ENCODE measurements at places on chromosomes 1 and 21.

GRCh38 chr1:88655685-88656299 is 28.3 kb upstream of the PKN2 start:
- no peak for DNase-seq

DNA sequence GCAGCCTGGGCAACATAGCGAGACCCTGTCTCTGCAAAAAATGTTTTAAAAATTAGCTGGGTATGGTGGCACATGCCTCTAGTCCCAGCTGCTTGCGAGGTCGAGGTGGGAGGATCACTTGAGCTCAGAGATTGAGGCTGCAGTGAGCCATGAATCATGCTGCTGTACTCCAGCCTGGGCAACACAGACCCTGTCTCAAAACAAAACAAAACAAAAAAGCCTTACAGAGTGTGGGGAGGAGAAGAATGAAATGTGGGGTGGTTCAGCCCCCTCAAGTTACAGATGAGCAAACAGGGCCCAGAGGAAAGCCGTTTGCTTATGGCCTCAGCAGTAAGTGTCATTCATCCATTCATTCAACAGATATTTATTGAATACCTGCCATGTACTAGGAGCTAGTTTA is 40.7 kb downstream of the RPS6KA1 start:
- no peak for DNase-seq

DNA sequence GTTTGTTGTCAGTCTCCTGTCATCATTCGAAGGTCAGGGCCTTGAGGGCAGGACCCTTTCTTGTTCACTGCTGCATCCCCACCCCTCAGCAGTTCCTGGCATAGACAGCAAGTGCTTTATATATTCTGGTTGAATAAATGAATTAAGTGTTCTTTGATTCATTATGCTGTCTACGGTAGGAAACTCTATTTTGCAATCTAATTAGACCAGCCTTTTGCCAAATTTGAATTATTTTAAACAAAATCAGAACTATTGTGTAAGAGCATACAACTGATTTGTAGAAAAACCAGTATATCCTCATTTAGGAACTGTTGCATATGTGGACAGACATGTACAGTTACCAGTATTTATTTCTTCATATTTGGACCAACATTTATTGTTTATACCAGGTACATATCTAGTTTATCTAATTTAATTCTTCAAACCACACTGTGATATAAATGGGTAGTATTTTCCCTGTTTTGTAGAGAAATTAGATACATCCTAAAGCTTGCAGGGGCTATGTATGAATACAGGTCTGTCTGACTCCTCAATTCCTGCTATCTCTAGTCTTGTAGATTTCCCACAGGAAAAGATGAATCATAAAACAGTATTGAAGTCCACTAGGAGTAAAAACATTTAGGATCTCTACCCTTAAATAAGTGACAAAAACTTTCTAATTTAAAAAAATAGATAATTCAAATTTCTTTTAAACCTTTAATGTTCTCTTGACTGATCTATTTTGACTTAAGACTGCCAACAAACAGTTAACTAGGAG is 10.4 kb downstream of the MGST3 start:
- DNase-seq = no peak

DNA sequence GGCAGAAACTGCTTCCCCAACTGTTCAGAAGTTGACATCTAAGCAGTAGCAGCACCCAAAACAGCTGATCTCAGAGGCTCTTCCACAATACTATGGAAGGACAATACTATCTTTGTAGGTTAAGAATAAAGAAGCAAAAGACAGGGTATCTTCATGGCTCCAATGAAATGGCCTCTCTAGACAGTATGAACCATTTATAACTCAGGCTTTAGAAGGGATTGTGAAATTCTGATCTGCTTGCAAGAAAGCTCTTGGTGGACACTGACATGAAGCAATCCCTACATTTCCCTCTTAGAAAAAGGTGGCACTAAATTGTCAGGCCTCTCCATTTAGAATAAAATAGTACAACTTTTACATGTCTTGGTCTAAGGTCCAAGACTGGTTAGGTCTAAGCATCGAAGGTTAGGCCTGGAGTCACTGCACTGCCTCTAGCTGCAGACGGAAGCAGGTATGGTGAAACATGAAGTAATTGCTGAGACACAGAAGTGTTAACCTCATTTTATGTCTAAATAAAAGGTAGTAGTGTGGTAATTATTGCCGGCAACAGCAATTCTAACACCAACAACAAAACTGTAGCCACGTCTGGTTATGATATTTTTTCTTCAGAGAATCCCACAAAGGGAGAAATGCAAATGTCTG is 50.6 kb upstream of the HP1BP3 start:
- DNase-seq = no peak

- DNase-seq = no peak
Measured at GRCh38 chr1:34839526-34840305, 19.8 kb downstream of the SMIM12 start.

DNA sequence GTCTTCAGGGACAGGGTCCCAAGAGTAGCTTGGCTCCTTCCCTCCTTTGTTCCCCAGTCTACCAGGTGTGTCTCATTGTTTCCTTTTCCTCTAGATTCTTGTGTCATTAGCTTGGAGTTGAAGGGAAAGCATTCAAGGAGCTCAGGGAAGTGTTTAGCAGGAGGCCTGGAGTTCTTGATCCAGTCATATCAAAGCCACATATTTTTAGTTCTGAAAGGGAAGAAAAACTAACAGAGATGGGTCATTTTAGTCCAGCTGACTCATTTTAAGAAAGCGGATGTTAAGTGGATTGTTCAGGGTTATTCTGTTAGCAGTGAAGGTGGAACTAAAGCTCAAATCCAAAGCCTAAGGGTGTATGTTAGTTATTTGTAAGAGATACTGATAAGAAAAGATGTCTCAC is 721 bp downstream of the C1orf54 start:
- no peak for DNase-seq

DNA sequence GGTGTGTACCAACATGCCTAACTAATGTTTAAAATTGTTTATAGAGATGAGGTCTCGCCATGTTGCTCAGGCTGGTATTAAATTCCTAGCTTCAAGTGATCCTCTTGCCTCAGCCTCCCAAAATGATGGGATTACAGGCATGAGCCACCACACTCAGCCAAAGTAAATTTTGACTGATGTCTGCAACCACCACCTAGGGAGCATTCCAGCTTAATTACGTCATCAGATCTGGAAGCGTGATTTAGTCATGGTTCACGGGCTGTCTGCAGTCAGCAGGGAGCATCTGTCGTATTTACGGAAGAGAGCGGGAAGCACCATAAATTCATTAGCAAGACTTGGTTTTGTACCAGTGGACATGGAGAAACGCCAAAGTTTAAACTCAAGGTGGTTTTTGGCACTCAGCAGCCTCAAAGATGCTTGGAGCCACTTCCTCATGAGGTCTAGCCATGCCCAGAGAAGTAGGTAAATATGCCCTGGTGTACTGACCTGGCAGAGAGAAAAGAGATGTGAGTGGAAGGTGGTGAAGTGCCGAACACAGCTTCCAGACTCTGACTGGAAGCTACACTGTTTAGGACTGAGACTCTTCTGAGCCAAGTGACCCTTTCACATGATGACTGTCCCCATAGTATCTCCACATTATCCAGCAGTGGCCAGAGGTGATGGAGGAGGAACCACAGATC is 60.8 kb upstream of the SLC35F3 start:
- no peak for DNase-seq

GRCh38 chr21:20789729-20790500 is 208.3 kb upstream of the NCAM2 start:
- no peak for DNase-seq

DNA sequence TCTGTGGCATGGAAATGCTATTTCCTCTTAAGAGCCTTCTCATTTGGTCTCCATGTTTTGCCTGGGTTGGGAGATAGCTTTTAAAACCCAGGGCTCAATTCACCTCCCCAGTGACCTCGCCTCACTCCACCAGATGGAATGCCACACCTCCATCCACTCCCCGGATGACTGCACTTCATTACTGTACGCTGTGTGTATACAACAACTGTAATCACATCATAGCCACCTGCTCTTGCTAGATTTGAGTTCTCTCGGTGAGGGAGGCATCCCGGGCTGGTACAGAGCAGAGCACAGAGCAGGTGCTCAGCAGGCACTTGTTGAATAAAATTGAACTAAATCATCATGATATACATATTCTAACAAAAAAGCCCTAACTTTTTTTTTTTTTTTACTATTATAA is 26.0 kb downstream of the SDE2 start:
- DNase-seq = no peak

Data from GM12892 (cell line).